Activated effector memory CD4-positive, alpha-beta T cell treated with Interleukin-2 at 50 U/mL for 16 hours (primary cell): ENCODE measurements at places on chromosomes 11 and 22.

DNA sequence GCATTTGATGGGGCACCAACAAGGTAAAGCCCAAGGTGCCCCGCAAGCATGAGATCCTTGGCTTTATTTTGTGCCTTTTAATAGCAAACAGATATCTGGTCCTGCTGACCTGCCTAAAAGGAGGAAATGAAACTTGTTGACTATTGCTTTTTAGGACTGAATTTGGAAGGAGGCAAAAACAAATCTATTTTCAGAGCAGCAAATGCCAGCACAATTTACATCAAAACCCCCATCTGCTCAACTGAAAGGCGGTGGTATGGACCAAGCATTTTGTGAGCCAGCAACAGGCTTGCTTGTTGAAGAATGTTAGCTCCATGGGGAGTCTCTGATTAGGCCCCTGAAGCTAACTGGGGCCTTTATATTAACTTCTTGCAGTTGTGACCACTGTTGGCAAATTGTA lies 192.6 kb upstream of the E2F8 start:
- DNase-seq, result no peak

DNA sequence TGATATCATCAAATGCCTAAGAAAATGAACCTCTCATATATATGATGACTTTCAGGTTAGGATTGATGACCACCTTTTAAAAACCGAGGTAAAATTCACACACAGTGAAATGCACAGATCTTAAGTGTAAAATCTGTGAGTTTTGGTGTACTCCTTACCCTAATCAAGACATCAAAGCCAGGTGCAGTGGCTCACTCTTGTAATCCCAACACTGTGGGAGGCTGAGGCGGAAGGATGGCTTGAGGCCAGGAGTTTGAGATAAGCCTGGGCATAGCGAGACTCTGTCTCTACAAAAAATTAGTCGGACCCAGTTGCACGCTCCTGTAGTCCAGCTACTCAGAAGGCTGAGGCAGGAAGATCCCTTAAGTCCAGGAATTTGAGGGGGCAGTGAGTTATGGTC lies 140.4 kb downstream of the UVRAG start:
- no peak for DNase-seq

DNA sequence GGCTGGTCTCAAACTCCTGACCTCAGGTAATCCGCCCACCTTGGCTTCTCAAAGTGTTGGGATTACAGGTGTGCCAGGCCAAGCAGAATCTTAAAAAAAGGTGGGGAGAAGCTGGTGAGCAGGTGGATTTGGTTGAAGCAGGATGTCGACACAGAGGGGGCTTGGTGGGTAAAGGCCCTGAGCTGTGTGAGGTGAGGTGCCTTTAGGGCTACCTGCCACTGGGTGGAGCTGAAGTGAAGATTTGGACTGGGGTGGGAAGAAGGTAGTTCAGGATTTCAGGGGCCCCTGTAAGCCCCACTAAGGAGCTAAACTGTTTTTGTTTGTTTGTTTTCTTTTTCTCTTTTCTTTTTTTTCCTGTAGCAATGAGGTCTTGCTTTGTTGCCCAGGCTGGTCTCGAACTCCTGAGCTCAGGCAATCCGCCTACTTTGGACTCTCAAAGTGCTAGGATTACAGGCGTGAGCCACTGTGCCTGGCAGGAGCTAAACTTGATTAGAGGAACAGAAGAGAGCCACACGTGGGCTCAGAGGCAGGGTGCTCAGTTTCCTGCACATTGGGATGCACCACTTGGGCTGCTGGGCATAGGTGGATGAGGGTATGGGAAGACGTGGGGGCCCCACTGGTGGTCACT lies 6.0 kb downstream of the P2RX6 start:
- DNase-seq, result no peak

DNA sequence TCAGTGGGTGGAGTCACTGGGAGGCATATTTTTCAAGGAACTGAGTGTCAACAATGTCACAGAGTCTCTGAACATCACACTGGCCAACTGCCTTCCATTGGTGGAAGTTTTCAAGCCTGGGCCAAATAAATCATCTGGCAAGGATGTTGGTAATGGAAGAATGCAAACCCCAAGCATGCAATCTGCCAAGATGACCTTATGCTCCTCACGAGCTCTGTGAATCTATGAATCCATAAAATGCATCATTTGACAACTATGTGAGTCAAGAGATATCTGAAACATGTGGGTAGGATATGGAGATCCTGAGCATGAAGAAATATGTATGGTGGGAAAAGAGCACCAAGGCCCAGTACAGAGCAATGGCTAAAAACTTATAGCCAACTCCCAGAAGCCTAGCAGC lies 122.2 kb downstream of the PLEKHA7 start:
- no peak for DNase-seq

- no peak for DNase-seq
These were observed 5.7 kb upstream of the PDE3B start for GRCh38 chr11:14637868-14638409.

DNA sequence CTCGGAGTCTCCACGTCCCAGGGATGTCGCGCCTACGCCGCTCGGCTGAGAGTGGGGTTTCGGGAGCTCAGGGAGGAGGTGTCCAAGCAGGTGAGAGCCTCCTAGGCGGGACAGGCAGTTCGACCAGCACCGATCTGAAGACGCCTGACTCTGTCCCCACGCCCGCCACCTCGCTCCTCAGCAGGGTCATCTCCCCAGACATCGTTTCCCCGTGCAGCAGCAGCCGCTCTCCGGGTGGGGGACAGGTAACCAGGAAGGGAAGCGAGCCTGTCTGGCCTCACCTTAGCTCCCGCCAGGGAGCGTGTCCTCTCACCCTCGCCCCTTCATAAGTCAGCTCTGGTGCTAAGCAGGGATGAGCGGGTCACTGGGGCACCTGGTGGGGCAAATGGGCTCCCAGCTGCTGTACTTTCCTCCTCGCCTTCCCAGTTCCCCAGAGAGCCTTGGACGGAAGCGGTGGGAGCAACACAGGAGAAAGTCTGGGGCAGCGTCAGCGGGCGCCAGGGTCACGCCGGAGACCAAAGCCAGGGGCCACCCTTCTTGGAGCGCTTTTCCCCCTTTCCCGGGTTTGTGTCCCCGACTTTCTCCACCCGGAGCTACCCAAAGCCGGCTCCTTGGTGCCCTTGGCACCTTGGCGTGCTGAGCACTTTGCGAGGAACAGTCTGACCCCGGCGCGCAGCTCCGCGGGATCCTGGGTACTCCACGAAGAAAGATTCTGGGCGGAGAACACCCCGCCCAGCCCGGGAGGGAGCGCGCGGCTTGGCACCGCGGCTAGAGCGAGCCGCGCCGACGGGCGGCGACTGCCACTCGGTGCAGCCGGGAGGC lies 1.6 kb downstream of the SPON1 start:
- peak; percentile 6 for DNase-seq

DNA sequence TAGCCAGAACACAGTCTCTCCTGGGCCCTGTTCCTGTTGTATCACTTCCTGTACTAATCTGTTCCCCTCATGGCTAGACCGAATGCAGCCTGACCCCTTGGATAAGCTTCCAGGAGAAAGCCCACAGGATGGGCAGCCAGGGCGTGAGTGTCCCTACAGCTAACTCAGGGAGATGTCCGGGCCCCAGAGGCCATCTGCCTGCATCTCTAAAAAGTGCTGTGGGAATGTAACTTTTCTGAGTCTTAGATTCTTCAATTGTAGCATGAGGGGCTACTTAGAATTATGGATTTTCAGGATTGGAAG lies 7.7 kb upstream of the MALAT1 start:
- DNase-seq, result no peak

GRCh38 chr22:29211466-29211865 lies 5.8 kb downstream of the EMID1 start:
- no peak for DNase-seq

DNA sequence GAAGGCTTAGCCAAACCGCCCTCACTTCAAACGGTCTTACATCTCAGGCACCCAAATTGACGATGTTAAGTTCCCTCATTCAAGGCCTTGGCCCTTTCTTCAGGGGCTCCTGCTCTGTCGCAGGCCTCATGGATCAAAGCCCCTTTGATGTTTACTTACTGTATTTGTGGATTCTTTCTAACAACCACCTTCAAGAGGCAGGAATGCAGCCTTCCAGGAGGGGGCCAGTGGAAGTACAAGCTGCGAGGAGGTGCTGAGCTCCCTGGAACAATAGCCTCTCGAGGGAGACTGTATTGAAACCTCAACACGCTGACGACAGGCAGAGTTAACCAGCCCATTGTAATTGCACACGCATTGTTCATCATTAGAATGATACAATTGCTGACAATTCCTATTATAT lies 209.1 kb downstream of the ST3GAL4 start:
- no peak for DNase-seq

DNA sequence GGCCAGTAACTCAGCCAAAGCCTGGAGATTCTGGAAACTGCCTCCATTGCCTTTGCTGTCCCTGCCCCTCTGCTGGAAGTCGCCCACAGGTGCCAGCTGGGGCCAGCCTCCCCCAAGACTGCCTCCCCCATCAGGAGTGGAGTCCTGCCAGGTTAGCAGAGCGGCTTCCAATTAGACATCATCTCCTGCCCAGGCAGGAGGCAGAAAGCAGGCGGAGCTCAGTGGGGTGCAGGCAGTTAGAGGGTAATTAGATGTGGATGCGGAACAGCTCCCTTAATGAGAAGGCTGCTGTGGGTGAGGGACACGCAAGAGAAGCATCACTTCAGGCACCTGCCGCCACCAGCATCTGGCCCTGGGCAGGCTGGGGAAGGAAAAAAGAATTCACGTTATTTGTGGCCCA lies 90.9 kb upstream of the TP53I11 start:
- no peak for DNase-seq

DNA sequence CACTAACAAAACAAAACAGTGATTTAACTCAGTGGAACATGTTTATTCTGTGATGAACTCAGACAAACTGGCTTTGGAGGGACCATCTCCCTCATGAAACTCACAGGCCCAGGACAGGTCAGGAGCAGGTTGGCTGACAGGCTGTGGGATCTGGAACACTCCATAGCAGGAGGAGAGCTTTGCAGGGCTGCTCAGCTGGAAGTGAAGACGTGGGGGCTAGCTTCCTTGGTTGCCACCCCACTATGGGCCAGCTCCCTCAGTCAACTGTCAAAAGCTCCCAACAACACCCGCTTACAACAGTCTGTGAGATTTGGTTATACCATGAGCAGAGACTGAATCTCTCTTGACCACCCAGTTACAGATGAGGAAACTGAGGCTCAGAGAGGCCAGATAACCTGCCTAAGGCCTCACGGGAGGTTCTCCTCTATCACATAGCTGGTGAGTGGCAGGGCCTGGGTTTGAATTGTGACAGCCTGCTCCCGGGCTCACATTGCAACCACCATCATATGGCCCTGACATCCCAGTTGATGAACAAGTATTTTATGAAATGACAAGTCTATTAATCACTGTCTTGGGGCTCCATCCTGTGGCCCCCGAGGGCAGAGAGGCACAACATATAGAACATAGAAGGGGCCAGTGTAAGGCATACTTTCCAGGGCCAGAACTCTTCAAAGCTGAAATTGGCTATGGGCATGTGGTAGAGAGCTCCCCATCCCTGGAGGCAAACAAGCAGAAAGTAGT lies 473.4 kb downstream of the MN1 start:
- DNase-seq, result no peak

- no peak for DNase-seq
These were observed 273.4 kb downstream of the BRD1 start for GRCh38 chr22:49554296-49554625.
